ENCODE measurements at places on chromosomes 13 and 19.

GRCh38 chr19:41366089-41366488 is 2.1 kb upstream of the B9D2 start:
- DNase-seq = no peak

GRCh38 chr13:49444524-49445395 is 686 bp downstream of the SETDB2 start:
- no peak for DNase-seq

DNA sequence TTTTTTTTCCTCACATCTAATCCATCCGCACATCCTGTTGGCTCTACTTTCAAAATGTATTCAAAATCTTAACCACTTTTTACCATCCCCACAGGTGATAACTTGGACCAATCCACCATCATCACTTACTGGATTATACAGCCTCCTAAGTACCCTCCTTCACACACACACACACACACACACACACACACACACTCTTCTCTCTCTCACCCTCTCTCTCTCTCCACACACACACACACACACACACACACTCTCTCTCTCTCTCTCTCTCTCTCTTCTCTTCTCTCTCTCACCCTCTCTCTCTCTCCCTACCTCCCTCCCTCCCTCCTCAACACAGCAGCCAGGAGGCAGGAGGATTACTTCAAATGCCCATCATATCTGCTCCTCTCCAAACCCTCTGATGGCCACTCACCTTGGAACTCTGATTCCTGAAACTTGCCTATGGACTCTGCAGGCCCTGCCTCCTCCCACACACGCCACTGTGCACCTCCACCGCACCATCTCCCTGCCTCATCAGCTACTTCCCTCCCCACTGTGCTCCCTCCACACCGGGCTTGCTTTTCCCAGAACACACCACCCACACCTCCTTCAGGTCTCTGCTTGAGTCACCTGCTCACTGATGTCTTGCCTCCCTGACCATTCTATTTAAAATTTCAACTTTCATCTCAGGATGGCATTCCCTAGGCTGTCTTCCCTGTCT is 39.7 kb downstream of the RCBTB2 start:
- no peak for DNase-seq

DNA sequence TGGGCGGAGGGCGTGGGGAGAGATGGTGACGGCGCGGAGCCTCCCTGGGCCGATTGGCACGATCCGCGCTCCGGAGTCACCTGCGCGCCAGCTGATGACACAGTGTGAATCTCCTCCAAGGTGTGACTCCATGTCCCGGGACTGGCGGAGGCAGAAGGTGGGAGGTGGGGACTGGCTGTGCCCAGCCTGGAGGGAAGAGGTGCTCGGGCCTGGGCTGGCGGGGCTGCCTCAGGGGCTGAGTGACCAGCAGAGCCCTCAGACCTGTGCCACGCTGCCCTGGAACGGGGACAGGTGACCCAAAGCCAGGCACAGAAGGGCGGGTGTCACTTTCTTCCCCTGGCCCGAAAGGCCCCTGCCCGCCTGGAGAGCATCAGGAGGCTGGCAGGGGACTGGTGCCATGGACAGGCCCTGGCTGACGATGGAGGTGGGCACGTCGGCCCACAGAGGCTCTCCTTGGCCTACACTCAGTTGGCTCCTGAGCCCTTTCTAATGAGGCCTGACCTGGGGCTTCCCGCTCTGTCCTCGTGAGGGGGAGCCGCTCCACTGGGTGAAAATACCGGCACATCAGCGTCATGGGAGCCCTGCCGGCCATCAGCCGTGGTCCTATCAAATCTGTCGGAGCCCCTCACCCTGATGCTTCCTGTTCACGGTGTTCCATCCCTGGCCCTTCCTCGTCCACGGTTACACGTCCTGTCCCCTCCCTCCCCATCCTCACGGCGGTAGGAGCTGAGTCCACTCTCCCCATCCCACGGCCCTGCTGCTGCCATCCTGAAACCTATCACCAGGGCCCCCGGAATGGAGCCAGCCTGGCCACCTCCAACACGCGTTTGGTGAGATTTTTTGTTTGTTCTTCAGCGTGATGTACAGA is 75.6 kb downstream of the SPACA7 start:
- no peak for DNase-seq

DNA sequence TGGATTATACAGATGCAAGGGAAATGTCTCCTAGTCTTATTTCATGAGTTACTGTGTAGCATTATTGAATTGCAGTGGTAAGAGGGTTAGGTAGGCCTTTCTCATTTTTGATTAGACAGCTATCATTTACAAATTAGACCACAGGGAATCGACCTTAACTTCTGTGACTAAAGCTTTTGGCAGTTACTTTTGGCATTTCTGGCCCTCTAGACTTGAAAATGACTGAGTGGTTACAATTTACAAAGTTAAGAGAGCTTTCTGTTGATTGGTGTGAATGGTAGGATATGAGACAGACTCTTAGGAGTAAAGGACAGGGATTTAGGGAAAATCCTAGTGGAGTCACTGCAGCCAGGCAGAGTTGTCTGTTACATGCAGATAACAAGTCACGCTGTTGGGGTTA is 86.1 kb downstream of the GGACT start:
- DNase-seq = no peak

GRCh38 chr13:112874751-112875300 is 94.2 kb upstream of the MCF2L start:
- no peak for DNase-seq

- DNase-seq = no peak
These were observed 277.9 kb downstream of the TSHZ3 start for GRCh38 chr19:31071136-31071855.

- DNase-seq = no peak
These were observed 4.6 kb upstream of the EPN1 start for GRCh38 chr19:55670280-55671053.

GRCh38 chr13:113064534-113065405 is 40.8 kb upstream of the F7 start:
- no peak for DNase-seq

DNA sequence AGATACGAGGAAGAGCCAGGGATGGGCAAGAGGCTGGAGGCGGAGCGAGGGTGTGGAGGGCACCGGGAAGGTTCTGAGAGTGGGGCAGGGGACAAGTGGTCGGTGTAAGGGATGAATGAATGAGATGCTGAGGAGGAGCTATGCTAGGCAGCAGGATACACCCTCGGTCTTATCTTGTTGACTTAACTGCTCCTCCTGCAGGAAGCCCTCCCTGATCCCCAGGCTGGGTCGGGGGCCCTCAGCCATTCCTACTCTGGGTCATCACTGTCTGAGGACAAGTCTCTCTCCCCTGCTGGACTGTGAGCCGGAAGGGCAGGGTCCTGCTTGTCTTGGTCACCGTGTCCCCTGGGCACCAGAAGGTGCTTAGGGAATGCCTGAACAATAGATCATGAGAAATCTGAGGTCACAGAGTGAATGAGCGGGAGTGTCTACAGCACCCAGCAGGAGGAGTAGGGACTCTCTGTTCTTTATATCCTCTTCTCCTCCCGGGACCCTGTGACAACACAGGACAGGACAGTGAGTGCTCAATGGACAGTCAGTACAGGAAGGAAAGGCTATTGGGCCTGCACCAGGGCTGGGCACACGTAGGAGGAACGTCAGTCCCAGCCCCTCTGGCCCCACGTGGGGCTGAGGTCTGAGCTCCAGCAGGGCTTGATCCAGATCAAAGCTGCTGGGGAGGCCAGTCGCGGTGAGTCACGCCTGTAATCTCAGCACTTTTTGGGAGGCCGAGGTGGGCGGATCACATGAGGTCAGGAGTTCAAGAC is 6.5 kb downstream of the NKPD1 start:
- no peak for DNase-seq

- DNase-seq = no peak
These were observed 41.2 kb downstream of the BRD4 start for GRCh38 chr19:15291089-15291488.

DNA sequence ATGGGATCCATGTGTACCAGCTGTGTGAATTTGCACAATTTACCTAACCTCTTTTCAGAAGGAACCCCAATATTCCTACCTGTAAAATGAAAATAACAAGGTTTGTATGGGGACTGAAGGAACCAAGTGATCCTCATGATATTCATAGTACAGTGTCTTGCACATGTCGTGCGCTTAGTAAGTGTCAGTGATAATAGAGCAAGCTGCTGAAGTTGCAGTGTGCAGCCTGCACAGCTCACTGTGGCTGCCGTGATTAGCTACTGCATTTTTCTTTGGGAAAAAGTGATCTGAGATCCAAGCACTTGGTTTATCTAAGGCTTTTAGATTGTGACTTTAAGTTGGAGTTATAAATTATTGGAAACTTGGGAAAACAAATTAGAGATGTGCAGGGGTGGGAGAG is 135.9 kb upstream of the FRY start:
- DNase-seq = no peak

DNA sequence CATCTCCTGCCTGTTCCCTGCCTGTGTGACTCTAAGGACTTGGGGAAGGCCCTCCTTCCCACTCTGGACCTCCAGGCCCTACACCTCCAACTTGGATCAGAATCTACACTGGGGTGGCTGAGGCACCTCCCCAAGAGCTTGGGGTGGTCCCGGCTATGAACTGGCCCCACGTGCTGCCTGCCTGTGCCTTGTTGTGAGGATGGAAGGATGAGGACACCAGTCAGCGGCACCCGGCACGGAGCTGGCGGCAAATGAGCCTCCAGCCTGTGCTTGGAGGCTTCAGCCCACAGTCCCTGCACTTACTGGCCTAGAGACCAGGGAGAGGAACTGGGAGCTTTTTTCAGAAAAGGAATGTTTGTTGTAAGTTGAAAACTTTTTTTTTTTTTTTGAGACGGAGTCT is 8.5 kb downstream of the AKAP8 start:
- DNase-seq = no peak

DNA sequence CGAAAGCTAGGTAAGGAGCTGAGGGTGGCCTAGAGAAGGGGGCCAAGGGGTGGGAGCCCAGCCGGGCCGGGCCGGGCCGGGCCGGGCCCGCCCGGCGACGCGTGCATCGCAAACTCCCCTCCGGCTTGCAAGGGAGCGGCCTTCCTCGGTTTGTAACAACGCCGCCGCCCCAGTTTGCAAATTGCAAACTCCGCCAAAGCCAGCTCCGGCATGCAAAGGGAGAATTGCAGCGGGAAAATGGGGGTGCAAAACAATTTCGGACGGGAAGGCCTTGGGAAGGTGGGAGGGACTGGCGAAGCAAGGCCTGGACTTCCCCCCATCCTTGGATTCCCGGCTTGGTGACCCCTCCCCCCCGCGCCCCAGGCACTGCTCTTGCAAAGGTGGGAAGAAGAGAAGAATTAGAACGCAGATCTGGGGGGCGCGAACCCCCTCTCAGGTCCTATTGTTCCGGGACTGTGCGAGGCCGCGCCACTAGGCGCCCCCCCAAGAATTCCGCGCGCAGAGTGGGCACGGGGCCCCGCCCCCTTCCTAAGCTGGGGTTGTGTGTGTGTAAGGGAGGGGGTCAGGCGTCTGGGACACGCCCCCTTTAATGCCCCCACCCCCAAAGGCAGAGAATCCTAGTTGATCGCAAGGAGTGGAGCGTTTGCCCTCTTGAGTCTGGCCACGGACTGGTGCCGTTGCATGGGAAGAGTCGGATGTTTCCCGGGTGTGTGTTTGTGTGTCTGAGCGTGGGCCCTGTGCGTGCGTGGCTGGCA is 926 bp downstream of the PRR12 start:
- peak; percentile 61 for DNase-seq

DNA sequence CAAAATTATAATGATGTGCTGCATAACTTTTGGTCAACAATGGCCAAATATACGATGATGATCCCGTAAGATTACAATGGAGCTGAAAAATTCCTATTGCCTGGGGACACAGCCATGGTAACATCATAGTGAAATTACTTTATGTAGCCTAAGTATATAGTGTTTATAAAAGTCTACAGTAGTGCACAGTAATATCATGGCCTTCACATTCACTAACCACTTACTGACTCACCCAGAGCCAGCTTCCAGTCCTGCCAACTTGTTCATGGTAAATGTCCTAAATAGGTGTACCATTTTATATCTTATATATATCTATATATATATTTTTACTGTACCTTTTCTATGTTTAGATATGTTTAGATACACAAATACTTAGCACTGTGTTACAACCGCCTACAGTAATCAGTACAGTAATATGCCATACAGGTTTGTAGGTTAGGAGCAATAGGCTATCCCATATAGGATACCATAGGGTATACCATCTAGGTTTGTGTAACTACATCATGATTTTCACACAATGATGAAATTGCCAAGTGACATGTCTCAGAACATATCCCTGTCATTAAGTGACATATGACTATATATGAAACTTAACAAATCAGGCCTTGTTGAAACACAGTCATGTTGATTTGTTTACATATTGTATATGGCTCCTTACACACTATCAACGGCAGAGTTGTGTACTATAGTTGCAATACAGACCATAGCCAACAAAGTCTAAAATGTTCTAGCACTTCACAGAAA is 23.7 kb downstream of the DIS3 start:
- no peak for DNase-seq

GRCh38 chr19:40229484-40229883 is 3.0 kb upstream of the CCNP start:
- no peak for DNase-seq

GRCh38 chr13:29923554-29924481 is 73.4 kb upstream of the UBL3 start:
- no peak for DNase-seq

DNA sequence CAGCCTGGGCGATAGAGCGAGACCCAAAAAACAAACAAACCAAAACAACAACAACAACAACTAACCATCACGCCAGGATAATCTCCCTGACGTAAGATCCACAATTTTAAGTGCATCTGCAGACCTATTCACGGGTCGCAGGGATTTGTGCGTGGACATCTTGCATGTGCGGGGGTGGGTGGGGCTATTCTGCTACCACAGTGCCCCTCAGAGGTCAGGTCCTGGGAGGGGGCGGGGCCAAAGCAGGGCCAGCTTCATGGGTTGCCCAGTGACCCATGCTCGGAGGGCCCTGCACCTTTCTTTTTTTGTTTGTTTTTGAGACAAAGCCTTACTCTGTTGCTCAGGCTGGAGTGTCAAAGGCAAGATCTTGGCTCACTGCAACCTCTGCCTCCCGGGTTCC is 2.6 kb upstream of the CDC42EP5 start:
- no peak for DNase-seq

DNA sequence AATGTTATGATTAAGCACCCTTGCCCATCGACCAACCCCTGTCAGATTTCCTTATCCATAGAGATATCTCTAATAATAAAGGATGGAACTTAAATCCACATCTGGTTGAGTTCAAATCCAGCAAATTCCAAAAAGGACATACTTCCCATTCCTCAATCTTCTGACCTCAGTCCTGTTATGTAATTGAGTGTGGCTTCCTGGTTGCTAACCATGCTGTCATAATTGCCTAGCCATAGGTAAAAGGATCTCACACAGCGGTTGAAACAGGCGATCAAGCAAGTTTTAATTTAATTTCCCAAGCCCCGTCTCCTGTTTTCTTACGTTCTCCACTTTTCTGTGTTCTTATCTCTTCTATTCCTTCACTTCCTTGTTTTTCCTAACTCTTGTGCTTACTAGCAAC is 550.3 kb downstream of the GPC6 start:
- DNase-seq = no peak

DNA sequence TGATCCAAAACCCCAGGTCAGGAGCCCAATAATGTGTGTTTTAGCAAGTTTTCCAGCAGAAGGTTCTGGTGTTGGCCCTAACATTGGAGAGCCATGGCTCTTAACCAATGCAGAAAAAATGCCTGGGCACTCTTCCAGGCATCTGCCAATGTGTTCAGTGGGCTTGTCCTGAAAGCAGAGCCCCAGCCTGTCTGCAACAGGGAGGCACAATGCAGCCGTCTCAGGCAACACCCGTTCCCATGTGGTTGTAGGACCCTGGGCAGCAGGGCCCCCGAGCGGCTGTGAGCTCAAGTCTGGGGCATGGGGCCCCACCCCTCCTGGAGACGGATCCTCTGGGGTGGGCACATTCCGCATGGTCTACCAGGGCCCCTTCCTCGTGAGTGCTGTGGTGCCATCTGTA is 58.1 kb upstream of the SIAH3 start:
- DNase-seq = no peak

- peak; percentile 25 for DNase-seq
These were observed 19.7 kb upstream of the EDDM13 start for GRCh38 chr19:56252699-56253422.
